ENCODE measurements at places on chromosomes 6 and 20.

DNA sequence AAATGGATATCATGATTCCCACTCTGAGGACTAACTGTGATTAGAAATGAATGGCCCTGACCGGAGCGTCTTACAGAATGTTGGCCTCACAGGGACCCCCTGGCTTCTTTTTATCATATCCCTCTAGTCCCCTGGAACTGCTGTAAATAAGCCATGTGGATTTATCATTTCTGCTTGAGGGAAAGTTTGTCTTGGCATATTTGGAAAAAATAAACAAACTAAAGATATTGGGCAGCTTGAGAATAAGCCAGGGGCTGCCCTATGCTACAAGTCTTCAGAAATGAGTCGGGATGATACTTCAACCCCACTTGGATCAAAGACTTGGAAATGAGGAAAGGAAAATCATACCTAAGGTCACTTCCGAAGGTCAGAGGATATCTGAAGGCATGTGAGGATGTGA lies 179.1 kb downstream of the THBS2 start:
- no peak for DNase-seq

DNA sequence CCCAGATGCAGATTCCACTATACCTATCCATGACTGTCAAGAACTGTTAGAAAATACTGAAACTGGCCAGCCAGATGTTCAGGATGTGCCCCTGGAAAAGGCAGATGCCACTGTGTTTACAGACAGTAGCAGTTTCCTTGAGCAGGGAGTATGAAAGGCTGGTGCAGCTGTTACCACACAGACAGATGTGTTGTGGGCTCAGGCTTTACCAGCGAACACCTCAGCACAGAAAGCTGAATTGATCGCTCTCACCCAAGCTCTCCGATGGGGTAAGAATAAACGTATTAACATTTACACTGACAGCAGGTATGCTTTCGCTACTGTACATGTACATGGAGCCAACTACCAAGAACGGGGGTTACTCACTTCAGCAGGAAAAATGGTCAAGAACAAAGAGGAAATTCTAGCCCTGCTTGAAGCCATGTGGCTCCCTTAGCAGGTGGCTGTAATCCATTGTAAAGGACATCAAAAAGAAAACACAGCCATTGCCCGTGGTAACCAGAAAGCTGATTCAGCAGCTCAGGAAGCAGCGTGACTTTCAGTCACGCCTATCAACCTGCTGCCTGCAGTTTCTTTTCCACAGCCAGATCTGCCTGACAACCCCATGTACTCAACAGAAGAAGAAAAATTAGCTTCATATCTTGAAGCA lies 459.7 kb upstream of the HTR1E start:
- DNase-seq, result no peak

- no peak for DNase-seq
Measured at GRCh38 chr6:158717341-158718330, 67.8 kb downstream of the SYTL3 start.

DNA sequence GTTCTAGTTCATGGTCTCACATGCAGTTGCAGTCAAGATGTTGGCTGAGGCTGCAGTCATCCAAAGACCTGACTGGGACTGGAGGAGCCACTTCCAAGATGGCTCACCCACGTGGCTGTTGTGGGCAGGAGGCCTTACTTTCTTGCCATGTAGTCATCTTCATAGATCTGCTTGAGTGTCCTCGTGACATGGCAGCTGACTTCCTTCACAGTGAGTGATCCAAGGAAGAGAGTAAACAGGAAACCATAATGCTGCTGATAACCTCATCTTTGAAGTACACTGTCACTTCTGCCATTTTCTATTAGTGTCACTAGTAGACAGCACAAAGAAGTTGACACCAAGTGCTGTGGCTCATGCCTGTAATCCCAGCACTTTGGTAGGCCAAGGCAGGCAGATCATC lies 40.1 kb upstream of the AKIRIN2 start:
- no peak for DNase-seq

- no peak for DNase-seq
Measured at GRCh38 chr6:81806793-81807565, 54.5 kb upstream of the TENT5A start.

DNA sequence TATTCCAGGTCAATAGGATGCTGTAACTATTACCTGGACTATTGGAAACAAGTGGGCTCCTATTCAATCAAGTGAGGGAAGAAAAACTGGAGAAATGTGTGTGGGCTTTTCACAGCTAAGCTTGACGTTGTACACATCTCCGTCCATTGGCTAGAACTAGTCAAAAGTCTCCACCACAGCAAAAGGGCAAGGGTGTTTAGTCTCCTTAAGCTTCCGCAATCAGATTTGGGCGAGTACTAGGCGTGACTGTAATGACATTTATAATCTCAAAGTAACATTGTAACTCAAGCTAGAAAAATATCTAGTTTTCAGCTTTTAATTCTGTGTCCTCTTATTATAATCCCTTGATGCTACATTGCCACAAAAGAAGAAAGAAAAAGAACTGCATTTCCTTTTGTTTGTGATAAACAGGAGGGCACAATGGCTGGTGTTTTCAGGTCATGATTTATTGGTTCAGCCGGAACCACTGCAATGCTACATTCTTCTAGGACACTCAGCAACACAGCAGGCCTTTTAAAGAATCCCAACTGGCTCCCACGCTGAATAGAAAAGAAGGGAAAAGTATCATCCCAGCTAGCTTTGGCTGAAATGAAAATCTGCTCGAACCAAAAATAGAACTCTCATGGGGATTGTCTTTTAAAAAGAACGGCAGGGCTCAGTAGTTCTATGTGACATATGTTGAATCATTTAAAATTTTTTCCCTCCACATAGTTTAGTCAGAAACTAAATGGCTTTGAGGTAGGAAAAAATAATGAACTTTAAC lies 387.7 kb downstream of the BTBD3 start:
- DNase-seq, result no peak

DNA sequence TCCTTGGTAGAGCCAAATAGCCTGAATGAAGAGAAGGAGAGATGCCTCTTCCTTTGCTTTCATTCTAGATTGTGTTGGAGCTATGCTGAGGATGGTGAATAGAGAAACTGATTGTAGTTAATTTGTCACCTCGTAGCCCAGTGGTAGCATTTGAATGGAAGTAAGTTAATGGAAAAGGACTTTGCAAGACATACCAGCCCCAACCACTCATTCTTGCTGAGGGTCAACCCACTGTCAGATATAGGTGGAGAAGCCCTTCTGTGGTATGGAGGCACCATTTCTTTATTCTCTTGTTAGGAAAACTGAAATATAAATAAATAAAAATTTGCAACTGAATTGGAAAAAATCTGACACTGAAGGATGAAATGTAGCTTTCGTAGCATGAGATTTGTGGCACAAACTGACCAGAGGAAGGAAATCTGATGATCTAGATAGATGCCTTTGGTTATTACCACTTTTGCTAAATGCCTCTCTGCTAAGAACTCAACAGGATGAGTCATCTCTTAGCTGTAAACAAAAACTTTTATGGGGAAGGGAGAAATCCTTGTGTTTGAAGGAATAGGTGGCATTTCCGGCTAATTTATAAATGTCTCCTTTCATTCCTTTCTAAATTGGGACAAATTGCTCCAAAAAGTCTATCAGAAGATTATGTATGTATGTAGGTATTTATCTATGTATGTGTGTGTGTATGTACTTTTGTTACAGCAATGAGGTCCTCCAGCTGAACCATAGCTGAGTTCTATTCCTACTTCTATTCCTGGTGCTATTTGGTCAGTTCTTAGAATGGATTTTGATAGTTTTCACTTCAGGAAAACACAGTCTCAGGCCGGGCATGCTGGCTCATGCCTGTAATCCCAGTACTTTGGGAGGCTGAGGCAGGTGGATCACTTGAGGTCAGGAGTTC lies 76.5 kb upstream of the SUPT3H start:
- DNase-seq, result peak; percentile 82

GRCh38 chr6:166689687-166690086 lies 62.6 kb upstream of the RPS6KA2 start:
- DNase-seq, result no peak

- DNase-seq, result no peak
Measured at GRCh38 chr20:12294678-12295077, 377.0 kb downstream of the BTBD3 start.

DNA sequence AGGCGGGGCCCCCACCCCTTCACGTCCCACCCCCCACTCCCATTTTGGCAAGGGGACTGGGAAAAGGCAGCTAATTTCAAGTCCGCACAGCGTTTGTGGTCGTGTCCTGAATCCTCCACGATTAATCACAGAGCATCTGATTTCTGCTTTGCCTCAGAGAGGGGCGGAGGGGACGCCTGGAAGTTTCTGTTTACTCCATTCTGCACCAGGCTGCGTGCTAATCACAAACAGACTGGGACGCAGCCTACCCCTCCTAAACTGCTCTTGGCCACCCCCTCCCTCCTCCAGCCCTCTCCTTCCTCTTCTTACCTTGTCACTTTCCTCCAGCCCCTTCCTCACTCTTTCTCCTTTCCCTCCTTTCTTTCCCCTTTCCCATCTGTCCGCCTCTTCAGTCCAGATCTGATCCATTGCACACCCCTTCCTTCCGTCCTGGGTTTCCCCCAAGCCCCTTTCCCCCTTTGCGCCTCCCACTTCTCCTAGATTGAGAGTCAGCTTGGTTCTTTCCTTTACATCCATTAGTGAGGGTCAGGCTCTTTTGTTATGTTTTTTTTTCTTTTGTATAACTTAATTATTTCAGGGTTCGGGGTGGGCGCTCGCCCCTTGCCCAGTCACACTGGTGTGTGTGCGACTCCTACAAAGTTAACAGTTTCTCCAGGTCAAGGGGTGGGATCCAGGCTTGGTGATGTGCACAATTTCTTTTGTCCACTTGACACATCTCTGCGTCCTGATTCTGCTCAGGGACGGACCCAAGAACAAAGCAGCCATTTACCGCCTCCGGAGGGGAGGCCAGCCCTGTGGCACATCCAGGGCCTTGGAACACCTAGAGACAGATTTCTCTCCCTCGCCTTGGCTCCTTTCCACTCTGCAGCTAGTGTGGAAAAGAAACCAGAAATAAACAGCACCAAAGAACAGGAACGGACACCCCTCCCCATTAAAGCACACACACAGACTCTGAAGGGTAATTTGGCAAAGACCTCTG lies 520 bp upstream of the RIPOR3 start:
- no peak for DNase-seq

Data from AG08395 (cell line).